ENCODE measurements at places on chromosomes 6 and 20. TPM values are rescaled to one million over a fixed set of nuclear protein-coding genes. Genes with fewer than 3 reads are reported as not detected.

Gene TMC2
- total RNA-seq: not detected

- DNase-seq: peak; percentile 82
Observed at GRCh38 chr20:3980260-3981131, 34.9 kb downstream of the RNF24 start.

- no peak for DNase-seq
Observed at GRCh38 chr20:38888059-38888831, 38.0 kb upstream of the FAM83D start.

- peak; percentile 90 for DNase-seq
Observed at GRCh38 chr6:79600812-79601609, 30.1 kb upstream of the SH3BGRL2 start.

DNA sequence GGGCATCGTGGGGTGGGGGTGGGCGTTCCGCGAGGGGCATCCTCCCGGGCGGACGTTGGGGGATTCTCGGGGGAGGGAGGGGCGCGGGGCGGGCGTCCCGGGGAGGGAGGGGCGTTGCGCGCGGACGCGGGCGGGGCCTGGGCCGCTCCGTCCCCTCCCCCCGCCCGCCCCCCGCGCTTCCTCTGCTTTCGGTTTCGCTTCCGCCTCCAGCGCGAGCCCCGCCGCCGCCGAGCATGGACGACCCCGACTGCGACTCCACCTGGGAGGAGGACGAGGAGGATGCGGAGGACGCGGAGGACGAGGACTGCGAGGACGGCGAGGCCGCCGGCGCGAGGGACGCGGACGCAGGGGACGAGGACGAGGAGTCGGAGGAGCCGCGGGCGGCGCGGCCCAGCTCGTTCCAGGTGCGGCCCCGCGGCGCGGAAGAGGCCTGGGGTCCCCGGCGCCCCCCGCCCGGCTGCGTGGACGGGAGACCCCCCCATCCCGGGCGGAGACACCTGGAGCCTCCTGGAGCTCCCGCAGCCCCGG is at the start of gene OGFR:
TSS of gene OGFR (plus strand) at position 209 of the 528 bp plus-strand sequence. CDS start at position 234, 25 bp downstream.
- peak; percentile 62 for DNase-seq

- no peak for DNase-seq
Observed at GRCh38 chr6:110688661-110689268, 126.5 kb downstream of the CDK19 start.

Gene OR12D2
- total RNA-seq: not detected

- no peak for DNase-seq
Observed at GRCh38 chr6:52385074-52385473, 23.1 kb downstream of the PAQR8 start.

GRCh38 chr6:18420328-18420727 is 33.2 kb downstream of the RNF144B start:
- no peak for DNase-seq

Gene POPDC3
- total RNA-seq: 19.4 TPM

DNA sequence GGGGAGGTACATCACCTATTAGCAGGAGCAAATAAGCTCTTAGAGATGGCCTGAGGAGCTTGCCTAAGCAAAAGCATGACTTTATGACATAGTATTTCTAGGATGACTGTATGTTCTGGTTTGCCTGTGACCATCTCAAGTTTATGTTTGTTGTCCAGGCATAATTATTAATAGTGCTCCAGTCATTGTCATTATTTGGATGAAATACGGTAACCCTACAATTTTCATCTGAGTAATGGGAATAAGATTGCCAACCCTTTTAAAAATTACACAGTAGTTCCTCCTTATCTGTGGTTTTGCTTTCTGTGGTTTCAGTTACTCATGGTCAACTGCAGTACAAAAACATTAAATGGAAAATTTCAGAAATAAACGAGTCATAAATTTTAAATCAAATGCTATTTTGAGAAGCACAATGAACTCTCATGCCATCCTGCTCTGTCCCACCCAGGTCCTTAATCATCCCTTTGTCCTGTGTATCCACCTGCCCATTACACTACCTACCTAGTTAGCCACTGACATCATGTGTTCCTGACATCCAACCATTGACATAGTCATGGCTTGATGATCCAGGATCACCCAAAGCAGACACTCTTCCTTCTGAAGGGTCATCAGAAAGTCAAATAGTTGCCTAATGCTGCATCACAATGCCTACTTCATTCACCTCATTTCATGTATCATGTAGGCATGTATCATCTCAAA is 27.0 kb upstream of the TFB1M start:
- DNase-seq: peak; percentile 49

Gene FAM83B
- 0.43 TPM for total RNA-seq

DNA sequence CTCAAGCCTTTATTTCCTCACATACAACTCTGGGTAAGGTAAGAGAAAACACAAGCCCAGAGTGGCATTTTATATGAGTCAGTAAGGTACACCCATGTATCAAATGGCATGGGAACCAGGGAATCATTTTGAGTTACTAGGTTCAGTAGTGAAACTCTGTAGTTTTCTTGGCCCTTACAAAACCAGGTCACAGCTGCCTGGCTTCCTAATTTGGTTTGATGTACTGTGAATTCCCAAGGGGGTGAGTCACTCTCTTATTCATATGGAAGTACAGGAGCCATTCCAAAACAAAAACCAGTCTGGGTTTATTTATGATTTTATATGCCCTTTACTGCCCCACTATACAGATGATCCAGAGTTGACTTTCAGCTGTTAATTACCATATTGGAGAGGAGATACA is 70.7 kb downstream of the PDE7B start:
- DNase-seq: peak; percentile 97

All from fibroblast of villous mesenchyme (primary cell).